Left kidney (tissue), 8 donors: ENCODE measurements at places on chromosomes 1 and 21. TPM values are rescaled to one million over a fixed set of nuclear protein-coding genes. Genes with fewer than 3 reads are reported as not detected.

DNA sequence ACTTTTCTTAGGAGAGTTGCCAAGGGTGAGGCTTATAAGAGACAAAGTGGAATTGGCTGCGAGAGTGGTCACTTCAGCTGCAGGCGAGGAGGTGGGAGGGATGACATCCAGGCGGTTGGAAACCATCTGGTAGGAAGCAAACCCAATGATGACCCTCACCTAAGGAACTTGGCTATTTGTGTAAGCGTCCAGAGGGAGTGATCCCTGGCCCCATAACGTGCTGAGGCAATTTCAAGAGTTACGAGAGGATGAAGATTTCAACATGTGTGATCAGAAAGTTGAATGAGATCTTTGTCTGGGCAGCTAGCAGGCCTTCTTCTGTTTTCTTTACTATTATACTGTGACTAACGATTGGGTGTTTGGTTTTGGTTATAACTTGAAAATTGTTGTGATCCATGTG, 102.7 kb upstream of the VANGL1 start:
- no peak for DNase-seq

DNA sequence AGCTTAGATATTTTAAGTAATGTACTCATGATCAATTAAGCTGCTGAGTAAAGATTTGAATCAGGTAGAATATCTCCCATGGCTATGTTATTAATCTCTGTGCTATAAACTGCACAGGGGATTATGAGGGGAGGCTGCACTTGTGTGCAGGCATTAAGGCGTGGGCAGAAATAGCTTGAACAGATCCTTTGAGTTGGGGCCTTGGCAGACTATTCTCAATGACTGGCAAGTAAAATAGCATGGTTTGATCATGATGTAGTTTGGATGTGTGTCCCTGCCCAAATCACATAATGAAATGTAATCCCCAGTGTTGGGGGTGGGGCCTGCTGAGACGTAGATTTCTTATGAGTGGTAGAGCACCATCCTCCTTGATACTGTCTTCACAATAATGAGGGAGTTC, 220.3 kb downstream of the PLPP3 start:
- no peak for DNase-seq

DNA sequence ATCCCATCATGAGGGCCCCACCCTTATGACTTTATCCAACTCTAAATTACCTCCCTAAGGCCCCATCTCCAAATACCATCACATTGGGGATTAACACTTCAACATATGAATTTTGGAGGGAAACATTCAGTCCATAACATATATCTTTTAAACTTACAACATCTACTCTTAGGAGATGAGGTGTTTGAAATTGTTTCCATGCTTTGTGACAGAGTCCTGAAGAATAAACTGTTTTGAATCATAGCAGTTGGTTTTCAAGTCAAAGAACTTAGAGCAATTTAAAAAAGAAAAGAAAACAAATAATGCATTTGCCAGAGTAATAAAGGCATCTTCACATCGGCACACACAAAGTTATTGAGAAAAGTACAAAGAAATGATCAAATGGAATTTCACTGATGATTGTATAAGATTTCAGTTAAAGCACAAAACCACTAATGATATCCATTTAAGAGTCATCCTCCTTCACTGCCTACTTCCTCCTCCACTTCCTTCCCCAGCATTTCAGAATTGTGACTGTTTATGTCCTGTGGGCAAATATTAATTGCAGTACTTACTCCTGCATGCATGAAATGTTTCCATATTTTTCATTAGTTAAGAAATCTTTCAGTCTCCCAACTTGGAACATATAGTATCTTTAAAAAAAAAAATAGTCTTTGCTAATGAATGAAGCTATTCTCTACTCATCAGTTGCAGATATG, 202.0 kb downstream of the LRRC40 start:
- DNase-seq, result no peak

DNA sequence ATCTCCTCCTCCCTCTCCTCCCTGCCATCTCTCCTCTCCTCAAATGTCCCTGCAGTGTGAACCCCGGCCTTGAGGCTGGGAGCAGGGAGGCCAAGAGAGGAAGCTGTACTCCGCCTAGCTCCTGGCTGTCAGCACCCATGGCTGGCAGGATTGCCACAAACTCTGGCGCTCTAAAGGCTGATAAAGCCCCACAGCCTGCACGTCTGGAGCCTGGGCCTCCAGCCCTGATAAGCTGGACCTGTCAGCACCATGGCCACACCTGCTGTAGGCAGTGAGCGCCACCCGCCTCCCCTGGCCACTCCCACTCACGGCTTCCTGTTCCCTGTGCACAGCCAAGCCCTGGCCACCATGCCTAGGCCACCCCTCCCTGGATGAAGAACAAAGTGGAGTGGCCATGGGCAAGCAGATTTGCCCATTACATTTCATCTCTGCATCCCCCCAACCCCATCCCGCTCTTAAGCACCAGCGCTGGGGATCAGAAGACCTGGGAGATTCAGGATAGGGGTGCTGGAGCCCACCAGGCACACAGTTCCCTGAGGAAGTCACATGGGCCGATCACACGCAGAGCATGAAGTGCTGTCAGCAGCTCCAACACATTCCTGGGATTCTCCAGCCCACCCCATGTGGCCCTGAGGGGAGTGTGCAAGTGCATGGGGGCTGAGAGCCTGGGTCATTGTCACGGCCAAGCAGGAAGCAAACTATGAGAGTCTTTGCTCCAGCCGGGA, 24.2 kb upstream of the NPPB start:
- no peak for DNase-seq

The RPTN gene
- not detected for polyA plus RNA-seq
